ENCODE measurements at places on chromosomes 1 and 21.

- DNase-seq: no peak
Observed at GRCh38 chr1:36034692-36035091, 49.2 kb upstream of the TEKT2 start.

DNA sequence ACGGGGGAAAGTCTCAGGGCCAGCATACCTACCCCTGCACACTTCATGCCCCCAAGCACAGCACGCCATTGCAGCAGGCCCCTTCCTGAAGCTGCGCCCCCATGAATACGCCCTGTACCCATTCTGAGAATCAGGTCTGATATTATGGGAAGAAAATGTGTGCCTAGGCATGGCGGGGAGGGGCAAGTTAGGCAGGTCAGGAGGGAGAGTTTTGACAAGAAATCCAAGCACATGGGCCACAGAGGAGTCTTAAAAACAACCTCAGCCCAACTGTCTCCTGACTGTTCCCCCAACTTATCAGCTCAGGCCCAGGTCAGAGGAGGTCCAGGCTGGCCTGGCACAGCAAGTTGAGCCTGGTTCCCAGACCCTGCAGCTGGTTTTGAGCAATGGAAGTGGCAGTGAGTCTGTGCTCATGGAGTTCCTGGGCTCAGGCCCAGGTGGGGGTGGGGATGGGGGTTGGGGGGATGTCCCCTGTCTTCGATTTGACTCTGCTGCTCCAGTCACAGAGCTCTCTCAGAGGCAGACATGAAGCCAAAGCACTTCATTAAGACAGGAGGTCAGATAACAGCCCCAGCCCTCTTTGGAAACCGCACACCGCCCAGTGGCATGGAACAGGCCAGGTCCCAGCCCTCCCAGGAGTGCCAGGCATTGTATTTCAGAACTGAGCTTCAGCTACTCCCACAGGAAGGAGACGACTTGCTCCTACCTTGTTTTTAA lies 20.6 kb upstream of the BCAR3 start:
- no peak for DNase-seq

GRCh38 chr1:165845992-165846748 lies 18.8 kb downstream of the UCK2 start:
- no peak for DNase-seq

DNA sequence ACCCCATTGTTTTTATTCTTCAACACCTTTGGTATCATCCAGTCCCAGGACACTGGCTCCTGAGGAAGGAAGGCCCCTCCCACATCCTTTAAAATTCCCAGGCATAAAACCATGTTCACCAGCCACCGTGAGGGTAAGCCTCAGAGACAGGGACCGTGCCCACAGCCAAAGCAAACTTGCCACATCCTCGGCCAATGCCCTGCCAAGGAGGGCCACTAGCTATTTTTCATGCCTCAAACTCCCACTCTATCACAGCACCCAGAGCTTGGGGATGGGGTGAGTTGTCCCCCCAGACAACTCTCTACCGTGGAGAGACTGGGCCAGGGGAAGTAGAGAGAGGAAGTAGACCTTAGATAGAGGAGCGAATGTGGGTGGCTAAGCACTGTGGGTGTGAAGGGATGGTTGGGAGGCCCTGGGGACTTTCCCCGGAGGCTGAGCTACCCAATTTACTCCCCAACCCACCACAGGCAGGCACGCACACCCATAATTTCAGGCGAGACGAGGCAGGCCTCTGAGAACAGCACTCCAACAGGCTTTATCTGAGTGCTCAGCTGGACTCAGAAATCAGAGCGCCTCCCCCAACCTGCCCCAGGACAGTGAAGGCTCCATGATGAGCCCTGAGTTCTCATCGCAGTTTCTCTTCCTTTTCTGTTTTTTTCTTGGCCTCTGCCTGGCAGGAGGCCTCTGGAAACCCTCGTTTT lies 15.9 kb upstream of the BTG2 start:
- peak; percentile 19 for DNase-seq

DNA sequence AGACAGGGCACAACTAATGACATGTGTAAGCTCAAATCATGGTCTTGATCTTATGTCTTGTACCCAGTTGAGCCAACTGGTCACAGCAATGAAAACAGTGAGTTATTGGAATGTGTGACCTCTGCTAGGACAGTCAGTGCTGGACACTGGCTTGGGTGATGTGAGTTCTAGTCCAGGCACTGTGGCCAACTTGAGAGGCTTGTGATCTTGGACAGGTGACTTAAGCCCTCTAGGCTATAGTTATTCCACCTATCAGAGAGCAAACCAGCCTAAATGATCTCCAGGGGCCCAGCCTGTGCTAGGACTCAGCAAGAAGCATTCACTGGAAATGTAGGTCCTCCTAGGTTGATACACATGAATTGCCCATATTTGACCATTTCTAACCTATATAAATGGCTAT lies 1.1 kb downstream of the KCNE2 start:
- DNase-seq: no peak

DNA sequence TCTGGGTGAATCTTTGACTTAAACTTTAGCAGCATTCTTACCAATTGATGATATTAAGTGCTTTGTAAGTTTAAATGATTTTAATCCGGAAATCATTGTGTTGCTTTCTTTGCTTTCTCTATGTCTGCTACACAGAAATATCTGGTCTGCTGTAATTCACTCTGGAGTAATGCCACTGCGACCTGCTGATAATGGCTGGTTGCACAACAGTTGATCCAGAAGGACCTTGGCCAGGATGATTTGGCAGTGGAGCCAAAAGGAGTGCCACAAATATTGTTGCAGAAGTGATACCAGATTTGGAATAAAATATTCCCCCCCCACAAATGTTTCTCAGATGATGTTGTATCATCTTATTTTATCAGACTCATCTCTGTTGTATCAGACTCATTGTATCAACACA lies 2063.9 kb downstream of the MRPL39 start:
- no peak for DNase-seq

DNA sequence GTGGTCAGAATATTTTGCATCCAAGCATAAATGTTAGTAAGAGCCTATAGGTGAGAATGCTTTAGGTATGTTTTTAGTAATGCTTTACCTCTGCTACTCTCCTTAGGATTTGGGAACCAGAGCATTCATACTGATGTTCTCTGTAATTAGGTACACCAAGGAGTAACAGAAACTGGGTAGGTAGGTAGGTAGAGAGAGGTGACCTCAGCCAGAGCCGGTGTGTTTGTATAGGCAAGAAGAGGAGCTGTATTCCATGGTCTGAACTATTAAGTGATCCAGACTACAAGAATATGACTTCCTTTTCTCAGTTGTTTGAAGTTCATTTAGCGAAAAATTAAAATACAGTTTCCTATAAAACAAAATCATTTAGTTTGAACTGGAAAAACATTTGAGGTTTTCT lies 108.5 kb downstream of the SDCCAG8 start:
- no peak for DNase-seq
